ENCODE measurements at places on chromosomes 7 and 10. TPM values are rescaled to one million over a fixed set of nuclear protein-coding genes. Genes with fewer than 3 reads are reported as not detected.
A peak's percentile ranks its signal among the peaks of the same experiment; 100 is the strongest.

DNA sequence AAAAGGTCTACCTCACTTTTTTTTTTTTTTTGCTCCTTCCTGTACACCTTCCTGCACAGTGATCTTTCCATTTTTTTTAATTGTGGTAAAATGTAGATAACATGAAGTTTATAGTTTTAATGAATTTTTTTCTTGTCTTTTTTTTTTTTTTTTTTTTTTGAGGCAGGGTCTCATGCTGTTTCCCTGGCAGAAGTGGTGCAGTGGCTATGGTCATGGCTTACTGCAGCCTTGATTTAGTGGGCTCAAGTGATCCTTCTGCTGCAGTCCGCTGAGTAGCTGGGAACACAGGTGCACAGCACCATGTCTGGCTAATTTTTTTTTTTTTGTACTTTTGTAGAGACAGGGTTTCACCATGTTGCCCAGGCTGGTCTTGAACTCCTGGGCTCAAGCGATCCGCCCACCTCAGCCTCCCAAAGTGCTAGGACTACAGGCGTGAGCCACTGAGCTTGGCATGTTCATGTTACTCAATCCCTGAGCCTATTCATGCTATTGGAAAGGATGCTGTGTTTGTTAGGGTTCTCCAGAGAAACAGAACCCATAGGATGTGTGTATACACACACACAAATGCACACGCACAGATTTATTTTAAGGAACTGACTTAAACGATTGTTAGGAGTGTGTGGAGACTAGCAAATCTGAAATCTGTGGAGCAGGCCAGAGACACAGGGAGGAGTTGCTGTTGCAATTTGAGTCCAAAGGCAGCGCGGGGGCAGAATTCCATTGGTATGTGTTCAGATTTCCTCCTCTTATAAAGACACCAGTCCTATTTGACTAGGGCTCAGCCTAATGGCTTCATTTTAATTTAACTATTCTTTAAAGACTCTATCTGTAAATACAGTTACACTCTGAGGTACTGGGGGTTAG is 29.1 kb downstream of the GALNT11 start:
- DNase-seq, result peak; percentile 60

- DNase-seq, result no peak
Measured at GRCh38 chr7:34830390-34830789, 172.4 kb downstream of the NPSR1 start.

DNA sequence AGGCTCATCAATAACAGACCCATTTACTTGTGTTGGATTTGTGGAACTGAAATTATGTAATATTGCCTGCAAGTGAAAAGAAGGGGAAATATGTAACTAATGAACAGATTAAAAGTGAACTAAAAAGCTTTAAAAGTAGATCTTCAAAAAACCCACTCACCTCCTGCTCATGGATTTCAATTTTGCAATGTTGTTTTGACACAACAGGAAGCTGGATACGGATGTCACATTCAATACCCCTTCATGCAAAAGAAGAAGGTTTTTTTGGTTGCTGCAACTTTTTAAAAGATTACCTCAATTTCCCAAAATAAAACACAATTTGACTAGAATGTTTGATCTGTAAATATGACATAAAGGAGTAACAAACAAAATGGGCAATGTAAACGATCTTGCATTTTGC is 3.3 kb downstream of the MKI67 start:
- DNase-seq, result no peak

GRCh38 chr10:82190432-82191260 is 315.7 kb downstream of the NRG3 start:
- DNase-seq, result no peak

Gene VPS37D
- 6.9 TPM for total RNA-seq

Measured in LHCN-M2 (cell line).